ENCODE measurements at places on chromosomes 4 and X. TPM values are rescaled to one million over a fixed set of nuclear protein-coding genes. Genes with fewer than 3 reads are reported as not detected.

The SOD3 gene
- total RNA-seq = 65.3 TPM

The GPC3 gene
- total RNA-seq = 16.4 TPM

The TLR2 gene
- total RNA-seq = not detected

The PHKA1 gene
- total RNA-seq = 3.5 TPM

The PAGE2B gene
- total RNA-seq = not detected

The VSIG1 gene
- not detected for total RNA-seq

The TEX13C gene
- total RNA-seq = not detected

The PARM1 gene
- 0.63 TPM for total RNA-seq

The MRPL1 gene
- 36.7 TPM for total RNA-seq

The ANOS1 gene
- 7.5 TPM for total RNA-seq

The GYPE gene
- total RNA-seq = not detected

The FAM13A gene
- 49.3 TPM for total RNA-seq

The FAM9C gene
- not detected for total RNA-seq

The VEGFD gene
- 1.6 TPM for total RNA-seq

The ARHGAP10 gene
- total RNA-seq = 45.0 TPM

The KLKB1 gene
- total RNA-seq = not detected

The CLCN5 gene
- 13.5 TPM for total RNA-seq

The PFKFB1 gene
- total RNA-seq = 0.09 TPM

The CT45A1 gene
- not detected for total RNA-seq

The ASMT gene
- total RNA-seq = not detected

The TREX2 gene
- not detected for total RNA-seq

The IBSP gene
- not detected for total RNA-seq

The CWH43 gene
- not detected for total RNA-seq

The MAP7D2 gene
- total RNA-seq = 1.2 TPM

The TEC gene
- total RNA-seq = 3.5 TPM

The LDB2 gene
- total RNA-seq = 85.9 TPM

The SH3BP2 gene
- total RNA-seq = 30.8 TPM

The PF4V1 gene
- not detected for total RNA-seq

The NUDT6 gene
- total RNA-seq = 8.5 TPM

The XPNPEP2 gene
- total RNA-seq = 3.6 TPM

The GAB3 gene
- total RNA-seq = 1.2 TPM

The TLR6 gene
- total RNA-seq = 5.0 TPM

The ASB12 gene
- total RNA-seq = not detected

The PNMA6A gene
- total RNA-seq = 1.3 TPM

The NDUFC1 gene
- 29.1 TPM for total RNA-seq

The ALG13 gene
- 56.5 TPM for total RNA-seq

The PRRG1 gene
- total RNA-seq = 15.3 TPM

The EVC gene
- 58.2 TPM for total RNA-seq

The LINC00632 gene
- total RNA-seq = 10.9 TPM

The FAAH2 gene
- total RNA-seq = not detected

The CRLF2 gene
- not detected for total RNA-seq

The TEX13A gene
- total RNA-seq = not detected

The ADH1B gene
- 535 TPM for total RNA-seq

The PNMA6F gene
- not detected for total RNA-seq

The NOX1 gene
- not detected for total RNA-seq

The GLUD2 gene
- 1.4 TPM for total RNA-seq

The MFAP3L gene
- total RNA-seq = 0.82 TPM

The MID2 gene
- 14.6 TPM for total RNA-seq

The AFF2 gene
- 6.6 TPM for total RNA-seq

The FGF13 gene
- 26.5 TPM for total RNA-seq

The IGFBP7 gene
- 2,449 TPM for total RNA-seq

The GPR173 gene
- 2.5 TPM for total RNA-seq

The MAGIX gene
- total RNA-seq = 2.9 TPM

Data from fibroblast of the aortic adventitia (primary cell).